IMR-90 (cell line): ENCODE measurements at places on chromosomes 13 and 19. TPM values are rescaled to one million over a fixed set of nuclear protein-coding genes. Genes with fewer than 3 reads are reported as not detected.

Gene GNG7
- under 0.01 TPM in 2 replicates for total RNA-seq

Gene CDX2
- not detected in 2 replicates for total RNA-seq

Gene APBA3
- total RNA-seq = 8.6 and 9.5 TPM in 2 replicates

Gene WDR88
- total RNA-seq = not detected in 2 replicates

Gene LILRB4
- not detected in 2 replicates for total RNA-seq

Gene PSG6
- total RNA-seq = 0.18 TPM in 1 of 2 replicates, not detected in the other

Gene GPR180
- 10.8 and 14.2 TPM in 2 replicates for total RNA-seq

Gene IL17D
- total RNA-seq = 0.56 and 0.72 TPM in 2 replicates

Gene ZNF701
- total RNA-seq = 12.2 and 12.5 TPM in 2 replicates

Gene SYCN
- not detected in 2 replicates for total RNA-seq

Gene FSD1
- 17.4 and 19.2 TPM in 2 replicates for total RNA-seq

Gene KCTD15
- 13.6 and 16.3 TPM in 2 replicates for total RNA-seq

Gene PLEKHF1
- 4.7 and 5.0 TPM in 2 replicates for total RNA-seq

Gene RFPL4AL1
- not detected in 2 replicates for total RNA-seq

Gene GAPDHS
- total RNA-seq = not detected in 2 replicates

Gene PPM1N
- total RNA-seq = 0.56 and 0.90 TPM in 2 replicates

Gene IGFL3
- total RNA-seq = not detected in 2 replicates

Gene TSKS
- not detected in 2 replicates for total RNA-seq
